ENCODE measurements at places on chromosomes 2 and 18.
A peak's percentile ranks its signal among the peaks of the same experiment; 100 is the strongest.

GRCh38 chr18:75491361-75491760 lies 63.9 kb upstream of the SMIM21 start:
- peak; percentile 24 for DNase-seq

DNA sequence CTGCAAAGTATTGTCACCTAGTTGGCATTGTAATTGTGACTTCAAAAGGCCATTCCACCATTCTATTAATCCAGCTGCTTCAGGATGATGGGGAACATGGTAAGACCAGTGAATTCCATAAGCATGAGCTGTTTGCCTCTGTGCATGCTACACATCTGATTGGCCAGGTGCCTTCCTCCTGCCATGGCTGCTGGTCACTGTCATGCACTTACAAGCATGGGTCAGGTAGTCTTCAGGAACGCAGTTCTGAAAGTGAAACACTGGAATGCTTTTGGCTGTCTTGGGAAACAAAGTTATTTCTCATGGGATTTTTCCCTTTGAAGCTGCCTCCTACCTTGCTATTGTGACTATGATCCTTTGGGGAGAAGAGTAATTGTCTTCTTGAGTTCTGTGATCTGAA lies 267.6 kb downstream of the GBX2 start:
- no peak for DNase-seq

DNA sequence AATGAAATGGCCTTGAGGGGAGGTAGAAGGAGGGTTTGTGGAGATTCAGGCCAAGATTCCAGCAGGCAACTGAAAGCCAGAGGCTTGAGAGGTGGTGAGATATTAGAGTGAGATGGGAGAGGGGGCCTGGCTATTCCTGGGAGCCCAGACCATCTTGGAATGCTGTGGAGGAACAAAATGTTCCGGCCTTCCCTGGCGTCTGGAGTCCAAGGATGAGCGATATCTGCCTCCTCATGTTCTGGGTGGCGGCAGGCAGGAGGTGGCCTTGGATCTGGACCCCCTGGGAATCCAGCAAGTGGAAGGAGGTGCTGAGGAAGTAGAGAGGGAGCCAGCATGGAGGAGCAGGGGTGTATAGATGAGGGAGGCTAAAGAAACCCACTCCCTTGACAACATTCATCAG lies 335.9 kb downstream of the CYP26B1 start:
- DNase-seq: no peak

DNA sequence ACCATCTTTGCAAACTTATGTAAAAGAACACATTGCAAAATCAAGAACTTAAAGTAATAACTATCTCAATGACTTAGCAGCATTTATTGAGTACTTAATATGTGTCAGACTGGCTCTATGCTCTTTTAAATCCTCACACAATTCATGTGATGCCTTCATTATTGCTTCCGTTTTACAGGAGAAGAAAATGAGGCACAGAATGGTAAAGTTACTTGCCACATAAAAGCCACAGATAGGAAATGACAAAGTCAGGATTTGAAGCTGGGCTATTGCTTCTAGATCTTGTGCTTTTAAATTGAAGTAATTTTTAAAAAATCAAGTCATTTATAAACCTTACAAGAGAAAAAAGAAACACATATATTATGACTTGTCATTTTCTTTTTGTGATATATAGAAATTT lies 174.2 kb downstream of the WDR7 start:
- no peak for DNase-seq

DNA sequence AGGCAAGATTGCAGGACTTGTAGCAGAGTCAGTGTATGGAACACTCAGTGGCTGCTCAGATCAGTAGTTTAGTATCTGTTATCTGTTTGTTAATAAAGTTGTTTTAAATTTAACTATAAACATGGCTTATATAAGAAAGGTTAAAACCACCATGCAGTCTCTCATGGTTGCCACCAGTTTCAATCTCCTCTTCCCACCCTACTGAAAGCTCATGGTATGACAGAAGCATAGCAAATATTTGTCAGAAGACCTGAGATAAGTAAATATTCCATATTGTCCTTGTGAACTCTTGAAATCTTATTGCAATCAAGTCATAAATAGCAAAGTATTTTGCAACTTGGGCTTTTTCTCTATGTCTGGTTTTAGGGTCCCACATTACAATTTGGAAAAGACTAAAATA lies 2.1 kb upstream of the COL5A2 start:
- no peak for DNase-seq

- no peak for DNase-seq
Observed at GRCh38 chr2:119536211-119536610, 8.0 kb upstream of the CFAP221 start.

DNA sequence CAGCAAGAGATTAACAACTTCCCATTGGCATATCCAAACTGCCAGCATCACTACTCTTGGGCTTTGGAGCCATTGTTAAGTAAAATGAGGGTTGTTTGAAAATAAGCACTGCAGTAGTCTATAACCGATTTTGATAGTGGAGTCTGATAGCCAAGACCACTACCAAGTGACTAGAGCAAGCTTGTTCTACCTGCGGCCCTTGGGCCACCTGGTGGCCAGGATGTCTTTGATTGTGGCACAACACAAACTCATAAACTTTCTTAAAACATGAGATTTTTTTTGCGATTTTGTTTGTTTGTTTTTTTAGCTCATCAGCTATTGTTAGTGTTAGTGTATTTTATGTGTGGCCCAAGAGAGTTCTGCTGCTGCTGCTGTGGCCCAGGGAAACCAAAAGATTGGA lies 11.0 kb downstream of the UBE2E3 start:
- no peak for DNase-seq

DNA sequence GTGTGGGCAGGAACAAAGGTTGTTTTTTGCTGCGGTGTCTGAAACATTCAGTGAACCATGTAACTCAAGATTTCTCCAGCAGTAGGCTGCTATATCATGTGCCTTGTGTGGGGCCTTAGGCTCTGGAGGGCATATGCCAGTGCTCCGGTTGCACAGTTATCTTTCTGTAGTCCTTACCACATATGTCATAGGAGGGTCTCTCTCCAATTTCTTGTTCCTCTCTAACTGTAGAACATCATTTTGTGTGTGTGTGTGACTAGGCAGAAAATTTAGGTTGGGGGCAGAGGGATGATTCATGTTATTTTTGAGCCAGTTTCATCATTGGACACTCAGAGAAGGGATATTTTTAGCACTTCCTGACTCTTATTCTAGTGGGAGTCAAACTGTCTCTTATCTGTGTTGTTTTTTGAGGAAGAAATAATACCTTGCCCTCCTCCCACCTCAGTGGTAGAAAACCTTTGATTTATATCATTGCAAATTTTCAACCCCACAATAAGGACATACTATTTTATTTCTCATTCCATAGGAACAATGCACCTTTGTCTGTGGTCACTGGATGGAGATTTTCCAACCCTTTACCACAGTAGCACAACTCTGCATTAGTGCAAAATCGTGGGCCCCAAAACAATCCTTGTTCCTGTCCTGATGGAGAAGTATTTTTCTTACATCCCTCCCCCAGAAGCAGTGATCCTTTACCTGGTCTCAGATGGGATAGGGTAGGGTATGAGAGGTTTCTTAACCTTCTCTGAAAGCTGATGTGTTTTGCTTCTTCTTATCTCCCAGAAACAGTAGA lies 113.9 kb downstream of the CCDC74A start:
- DNase-seq: no peak

GRCh38 chr2:1818404-1818803 lies 74.1 kb upstream of the PXDN start:
- no peak for DNase-seq

DNA sequence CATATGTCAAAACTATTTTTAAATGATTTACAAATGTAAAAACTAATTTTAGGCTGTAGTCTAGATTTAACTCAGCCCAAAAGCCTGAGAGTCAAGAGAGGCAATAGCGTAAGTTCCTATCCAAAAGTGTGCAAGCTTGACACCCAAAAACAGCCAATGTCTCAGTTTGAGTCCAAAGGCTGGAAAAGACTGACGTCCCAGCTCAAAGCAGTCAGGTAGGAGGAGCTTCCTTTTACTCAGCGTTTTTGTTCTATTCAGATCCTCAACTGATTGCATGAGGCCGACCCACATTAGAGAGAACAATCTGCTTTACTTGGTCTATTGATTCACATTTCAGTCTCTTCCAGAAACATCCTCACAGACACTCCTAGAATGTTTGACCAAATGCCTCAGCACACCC lies 51.8 kb downstream of the MYL12B start:
- DNase-seq: no peak

DNA sequence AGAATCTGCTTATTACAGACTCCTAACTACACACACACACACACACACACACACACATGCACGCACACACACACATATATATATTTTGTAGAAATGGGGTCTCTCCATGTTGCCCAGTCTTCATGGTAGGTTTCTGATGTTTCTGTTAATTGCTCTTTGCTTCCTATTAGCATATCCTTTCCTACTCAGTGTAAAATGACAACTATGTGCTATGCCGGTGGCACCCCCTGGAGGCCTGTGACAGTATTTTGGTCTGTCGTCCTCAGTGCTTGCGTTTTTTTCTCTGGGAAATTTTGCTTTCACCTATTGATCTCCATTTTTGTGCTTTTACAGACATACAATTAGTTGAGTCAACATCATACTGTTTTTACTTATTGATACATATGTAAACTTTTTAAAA lies 322.1 kb downstream of the LRRTM1 start:
- DNase-seq: no peak

- no peak for DNase-seq
Observed at GRCh38 chr2:17821080-17821479, 4.8 kb downstream of the MSGN1 start.

GRCh38 chr2:104766683-104767082 lies 87.2 kb upstream of the POU3F3 start:
- peak; percentile 37 for DNase-seq

GRCh38 chr2:23483791-23484190 lies 98.8 kb downstream of the KLHL29 start:
- no peak for DNase-seq

DNA sequence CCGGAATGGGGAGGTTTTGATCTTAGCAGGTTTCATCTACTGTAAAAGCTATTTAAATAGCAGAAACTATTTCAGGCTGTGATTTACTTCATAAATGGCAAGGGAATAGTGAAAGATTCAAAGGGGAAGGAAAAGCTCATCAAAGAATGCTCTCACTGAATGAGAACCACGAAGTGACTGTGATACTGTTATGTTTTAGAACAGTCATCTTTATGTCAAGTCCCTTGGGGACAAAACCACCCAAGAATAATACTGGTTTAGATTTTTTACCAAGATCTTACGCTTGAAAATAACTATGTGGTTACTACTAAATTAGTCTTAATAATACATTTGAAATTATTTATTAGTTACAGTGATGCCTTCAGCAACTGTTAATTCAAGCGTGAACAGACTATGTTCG lies 28.1 kb downstream of the FARSB start:
- DNase-seq: no peak

DNA sequence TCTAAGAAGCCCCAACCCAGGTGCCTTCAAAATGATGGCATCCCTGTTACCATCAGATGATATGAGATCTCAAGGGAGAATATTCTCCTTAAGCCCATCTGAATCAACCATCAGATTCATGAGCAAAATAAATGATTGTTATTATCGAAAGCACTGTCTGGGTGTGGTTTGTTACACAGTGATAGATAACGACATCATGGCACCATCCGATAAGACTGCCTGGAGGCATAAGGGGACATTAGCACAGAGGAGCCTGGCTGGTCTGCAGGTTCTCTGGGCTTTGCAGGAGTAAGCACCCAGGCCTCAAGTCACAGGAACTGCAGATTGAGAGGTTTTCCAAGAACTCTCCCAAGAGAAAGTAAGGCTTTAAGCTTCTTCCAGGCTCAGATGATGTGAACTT lies 15.6 kb downstream of the BMP10 start:
- no peak for DNase-seq

DNA sequence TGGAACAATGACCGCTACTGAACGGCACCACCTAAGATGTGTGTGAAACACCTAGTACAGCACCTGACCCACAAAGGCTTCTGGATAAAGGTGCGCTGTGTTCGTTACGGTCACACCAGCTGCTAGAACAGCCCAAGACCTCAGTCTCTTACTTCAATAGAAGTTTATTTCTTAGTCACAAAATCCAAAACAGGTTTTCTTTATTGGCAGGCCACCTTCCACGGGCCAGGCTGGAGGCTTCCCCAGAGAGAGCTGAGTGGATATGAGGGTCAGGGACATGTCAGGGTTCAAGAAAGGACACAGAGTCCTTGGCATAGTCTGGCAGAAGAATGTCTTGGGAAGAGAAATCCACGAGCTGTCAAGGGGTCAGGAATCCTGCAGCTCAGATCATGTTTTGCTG lies 92.2 kb downstream of the COL6A3 start:
- no peak for DNase-seq

- peak; percentile 58 for DNase-seq
Observed at GRCh38 chr2:63888490-63889402, 47.0 kb downstream of the UGP2 start.

DNA sequence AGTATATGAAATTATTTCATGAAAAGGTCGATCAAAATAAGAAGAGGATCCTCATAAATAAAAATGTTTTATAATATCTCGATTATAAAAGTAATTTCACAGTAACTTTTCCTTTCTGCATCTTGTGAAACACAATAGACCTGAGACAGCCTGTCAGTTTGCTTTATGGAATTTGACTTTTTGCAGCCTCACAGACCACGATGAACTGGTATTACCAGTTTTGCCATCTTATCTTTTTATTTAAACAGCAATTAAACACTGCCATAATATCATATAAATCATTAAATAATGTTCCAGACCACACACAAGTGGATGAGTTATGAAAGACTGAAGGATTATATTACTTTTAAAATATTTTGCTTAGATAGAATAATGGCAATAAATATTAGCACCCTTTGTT lies 10.7 kb upstream of the GALNT3 start:
- no peak for DNase-seq

GRCh38 chr2:24163186-24163585 lies 11.7 kb upstream of the FAM228A start:
- DNase-seq: no peak

GRCh38 chr2:99682275-99683060 lies 192.7 kb upstream of the REV1 start:
- DNase-seq: peak; percentile 77

DNA sequence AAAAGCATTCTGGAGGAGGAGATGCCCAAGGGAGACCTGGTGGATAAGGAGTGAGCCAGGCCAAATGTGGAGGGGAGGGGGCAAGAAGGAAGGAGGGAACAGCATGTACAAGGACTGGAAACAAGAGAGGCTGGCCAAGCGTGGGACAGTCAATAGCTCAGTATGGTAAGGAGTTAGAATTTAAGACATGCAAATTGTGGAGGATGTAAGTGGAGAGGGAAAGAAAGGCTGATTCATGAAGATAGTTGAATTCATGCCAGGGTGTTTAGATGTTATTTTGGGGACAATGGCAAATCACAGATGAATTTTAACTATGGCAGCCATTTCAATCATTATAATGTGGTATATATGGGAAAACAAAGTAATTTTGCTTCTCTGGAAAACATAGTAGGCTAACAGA lies 462.3 kb downstream of the MEIS1 start:
- DNase-seq: peak; percentile 24

All from AG20443 (cell line).